ENCODE measurements at places on chromosomes 1 and 21.

GRCh38 chr1:89995598-89996449 is 914 bp downstream of the ZNF326 start:
- DNase-seq: peak; percentile 67

- peak; percentile 77 for DNase-seq
Observed at GRCh38 chr1:31549809-31550620, 26.3 kb upstream of the TINAGL1 start.

DNA sequence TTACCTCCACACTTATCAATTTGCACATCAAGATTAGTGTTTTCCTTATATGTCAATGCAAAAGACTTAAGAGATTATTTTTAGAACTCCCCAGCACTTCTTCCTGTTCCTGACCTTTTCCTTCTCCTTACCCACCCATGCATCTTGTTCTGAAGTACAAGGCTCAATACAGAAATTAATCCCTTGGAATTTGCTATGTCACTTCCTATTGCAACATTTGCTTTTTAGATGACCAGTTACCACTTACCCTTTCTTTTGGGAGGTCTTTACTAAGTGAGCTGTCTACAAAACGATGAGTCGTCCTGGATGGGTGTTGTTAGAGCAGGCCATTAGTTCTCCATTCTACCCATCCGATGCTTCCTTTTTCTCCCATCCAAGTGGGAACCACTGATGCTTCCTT is 221.2 kb downstream of the FMN2 start:
- DNase-seq: peak; percentile 88

GRCh38 chr21:44867999-44868700 is 5.3 kb downstream of the PTTG1IP start:
- DNase-seq: no peak

DNA sequence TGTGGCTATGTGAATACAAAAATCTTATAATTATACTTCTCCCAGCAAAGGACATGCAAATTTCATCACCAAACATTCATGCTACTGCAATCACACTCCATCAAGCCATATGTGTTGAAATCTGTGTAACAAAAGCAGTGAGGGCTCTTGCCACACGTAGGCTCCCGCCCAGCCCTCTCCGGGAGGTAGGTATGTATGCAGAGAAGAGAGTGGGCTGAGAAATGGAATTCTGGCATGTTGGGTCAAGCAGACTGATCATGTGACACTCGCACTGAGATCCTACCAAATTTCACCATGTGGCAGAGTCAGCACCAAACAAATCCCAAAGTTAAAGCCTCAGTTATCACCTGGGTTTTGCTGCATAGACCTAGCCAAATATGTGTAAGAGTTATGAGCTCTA is 49.7 kb downstream of the APP start:
- peak; percentile 44 for DNase-seq
